ENCODE measurements at places on chromosomes 13 and 19.

GRCh38 chr19:7643031-7643415 lies 6.1 kb downstream of the STXBP2 start:
- DNase-seq: no peak

- no peak for DNase-seq
These were observed 48.1 kb upstream of the PCDH9 start for GRCh38 chr13:67278235-67278634.

GRCh38 chr13:45209229-45209628 lies 8.4 kb upstream of the KCTD4 start:
- DNase-seq: no peak

GRCh38 chr19:51318687-51319648 lies 7.5 kb downstream of the IGLON5 start:
- no peak for DNase-seq

GRCh38 chr13:106507560-106508274 lies 27.7 kb downstream of the EFNB2 start:
- no peak for DNase-seq

DNA sequence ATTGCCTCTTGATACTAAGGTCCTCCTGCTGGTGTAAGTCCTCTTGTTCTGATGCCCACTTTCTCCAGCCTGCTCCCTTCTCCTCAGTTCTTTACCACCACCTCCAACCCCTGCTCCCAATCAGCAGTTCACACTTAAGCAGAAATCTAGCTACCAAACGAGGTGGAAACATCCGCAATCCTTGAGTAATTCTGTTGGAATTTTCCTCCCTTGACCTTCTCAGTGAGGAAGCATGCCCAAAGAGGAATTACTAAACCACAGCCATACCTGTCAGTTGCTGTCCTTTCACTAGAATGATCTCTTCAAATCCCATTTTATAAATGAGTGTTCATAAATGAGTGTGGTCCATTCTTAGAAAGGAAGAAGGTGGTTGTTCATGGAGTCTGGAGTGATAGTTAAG lies 289.9 kb downstream of the DACH1 start:
- DNase-seq: no peak

DNA sequence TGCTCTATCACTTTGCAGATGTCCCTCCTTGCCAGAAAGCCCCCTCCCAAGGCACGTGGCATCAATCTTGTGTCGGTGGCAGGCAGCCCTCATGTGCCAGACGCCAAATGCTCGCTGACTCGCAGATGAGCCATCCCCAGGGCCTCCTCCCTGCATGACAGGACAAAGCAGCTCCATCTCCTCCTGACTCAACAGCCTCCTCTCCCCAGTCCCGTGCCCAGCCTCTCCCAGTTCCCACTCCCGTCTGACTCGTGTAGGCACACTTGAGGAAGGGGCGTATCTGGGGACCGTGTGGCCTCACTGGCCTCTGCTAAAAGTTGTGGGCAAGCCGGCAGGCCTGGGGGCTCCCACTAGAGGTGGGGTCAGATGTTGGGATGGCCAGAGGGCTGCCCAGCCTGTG lies 133.6 kb downstream of the STK24 start:
- DNase-seq: no peak

DNA sequence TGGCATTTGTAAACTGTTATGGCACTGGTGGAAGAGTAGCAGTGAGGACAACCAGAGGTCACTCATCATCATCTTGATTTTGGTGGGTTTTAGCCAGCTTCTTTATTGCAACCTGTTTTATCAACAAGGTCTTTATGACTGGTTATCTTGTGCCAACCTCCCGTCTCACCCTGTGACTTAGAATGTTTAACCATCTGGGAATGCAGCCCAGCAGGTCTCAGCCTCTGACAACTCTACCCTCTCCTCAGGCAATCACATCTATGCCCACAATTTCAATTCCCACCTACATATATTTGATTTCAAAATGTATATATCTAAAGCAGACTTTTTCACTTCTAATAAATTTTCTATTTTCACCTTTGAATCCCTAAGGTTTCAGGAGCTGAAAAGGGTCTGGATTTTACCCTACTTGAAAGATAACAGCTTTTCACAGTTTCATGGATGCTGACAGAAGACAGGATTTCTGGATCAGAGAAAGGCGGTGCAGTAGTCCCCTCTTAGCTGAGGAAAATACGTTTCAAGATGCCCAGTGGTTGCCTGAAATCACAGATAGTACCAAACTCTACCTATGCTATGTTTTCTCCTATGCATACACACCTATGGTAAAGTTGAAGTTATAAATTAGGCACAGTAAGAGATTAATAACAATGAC lies 1171.8 kb downstream of the DIAPH3 start:
- no peak for DNase-seq

DNA sequence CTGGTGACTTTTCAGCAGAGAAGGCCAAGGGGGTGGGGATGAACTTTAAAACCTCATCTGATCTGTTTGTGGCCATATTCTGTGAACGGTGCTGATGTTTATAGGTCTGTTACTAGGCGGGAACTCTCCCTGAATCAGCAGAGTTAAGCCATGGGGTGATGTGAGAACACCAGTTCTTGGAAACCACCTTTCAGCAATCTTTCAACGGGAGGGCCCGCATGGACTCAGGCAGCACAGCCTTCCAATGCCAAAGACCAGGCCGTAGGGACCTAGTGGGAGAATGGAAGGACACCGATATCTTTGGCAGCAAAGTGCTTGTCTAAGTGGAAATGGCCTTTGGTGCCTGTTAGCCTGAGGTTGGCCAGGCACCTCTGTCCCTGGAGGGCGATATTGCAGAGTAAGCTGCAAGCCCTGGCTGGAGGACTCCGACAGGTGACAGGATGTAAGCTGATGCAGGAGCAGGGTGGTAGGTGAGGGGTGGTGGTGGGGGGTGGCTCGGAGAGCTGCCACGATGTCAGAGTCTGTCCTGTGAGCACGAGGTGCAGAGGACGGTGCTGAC lies 57.0 kb downstream of the ERCC5 start:
- DNase-seq: no peak

- DNase-seq: no peak
These were observed 1.3 kb downstream of the RFX2 start for GRCh38 chr19:6108721-6109633.

DNA sequence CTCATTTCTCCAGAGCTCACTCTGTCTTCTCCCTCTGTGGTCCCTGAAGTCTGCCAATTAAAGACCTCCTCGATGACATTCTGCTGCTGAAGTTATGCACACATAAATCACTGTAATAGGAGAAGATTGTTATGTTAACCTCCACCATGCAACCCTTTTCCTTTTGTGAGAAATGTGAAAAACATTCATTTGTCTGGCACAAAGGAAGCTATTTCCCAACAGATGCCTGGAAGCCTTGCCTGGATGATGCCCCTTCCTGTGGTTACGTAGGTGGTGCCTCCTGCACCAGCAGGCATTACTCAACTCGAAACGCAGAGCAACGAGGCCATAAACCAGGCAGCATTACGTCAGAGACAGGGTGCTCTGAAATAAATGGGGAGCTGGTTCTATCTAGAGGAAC lies 327.4 kb upstream of the ZNF507 start:
- no peak for DNase-seq

GRCh38 chr19:1363599-1363998 lies 20.1 kb upstream of the NDUFS7 start:
- DNase-seq: no peak

- no peak for DNase-seq
These were observed 21.1 kb downstream of the LSM14A start for GRCh38 chr19:34193439-34193838.

DNA sequence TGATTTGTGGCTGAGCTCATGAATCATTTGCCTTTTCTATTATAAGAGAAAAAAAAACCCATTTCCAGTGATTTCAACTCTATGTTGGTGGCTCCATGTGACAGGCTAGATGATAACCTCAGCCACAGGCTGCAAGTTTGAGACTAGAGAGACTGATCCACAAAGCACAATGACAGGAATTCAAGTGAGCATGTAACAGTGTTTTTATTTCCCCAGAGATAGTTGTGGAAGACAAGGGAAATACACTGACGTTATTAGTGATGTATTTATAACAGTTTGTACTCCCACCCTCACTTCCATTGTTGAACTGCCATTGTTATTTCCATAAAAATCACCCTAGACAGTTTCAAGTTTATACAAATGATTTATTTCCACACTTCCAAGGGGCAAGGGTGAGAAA lies 27.9 kb upstream of the EDNRB start:
- DNase-seq: no peak

DNA sequence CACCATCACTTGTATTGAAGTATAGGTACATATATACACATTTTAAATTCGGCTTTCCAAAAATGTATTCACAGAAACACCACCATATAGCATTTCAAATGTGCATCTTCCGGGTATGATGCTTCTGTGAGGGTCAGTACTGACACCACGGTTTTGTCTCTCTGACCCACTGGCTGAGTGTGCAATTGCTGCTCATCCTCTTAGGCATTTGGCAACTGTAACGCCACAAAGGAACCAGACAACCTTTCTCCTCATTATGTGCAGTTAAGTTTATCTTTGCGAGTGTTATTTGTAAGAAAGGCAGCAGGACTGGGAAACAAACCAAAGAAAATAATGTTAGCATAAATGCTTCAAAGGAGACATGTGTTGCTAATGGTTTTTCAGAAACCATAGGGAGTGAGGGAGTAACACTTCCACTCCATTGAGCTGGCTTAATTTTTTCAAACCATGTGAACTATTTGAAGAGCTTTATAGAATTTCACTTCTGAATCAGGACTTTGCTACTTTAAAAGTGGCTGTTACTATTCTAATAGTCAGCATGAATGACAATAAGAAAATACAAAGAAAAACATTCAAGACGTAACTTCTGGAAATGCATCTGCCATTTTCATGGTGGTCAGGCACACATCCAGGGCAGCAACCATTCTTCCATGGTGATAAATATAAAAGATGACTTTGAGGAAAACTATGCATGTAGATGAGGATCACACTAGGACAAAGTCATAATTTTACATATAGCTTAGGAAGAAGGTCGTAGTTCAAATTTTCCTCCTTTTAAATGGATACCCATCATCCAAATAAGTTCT lies 423.3 kb downstream of the MZT1 start:
- no peak for DNase-seq

- no peak for DNase-seq
These were observed 28.4 kb upstream of the GPR183 start for GRCh38 chr13:99335603-99336002.

DNA sequence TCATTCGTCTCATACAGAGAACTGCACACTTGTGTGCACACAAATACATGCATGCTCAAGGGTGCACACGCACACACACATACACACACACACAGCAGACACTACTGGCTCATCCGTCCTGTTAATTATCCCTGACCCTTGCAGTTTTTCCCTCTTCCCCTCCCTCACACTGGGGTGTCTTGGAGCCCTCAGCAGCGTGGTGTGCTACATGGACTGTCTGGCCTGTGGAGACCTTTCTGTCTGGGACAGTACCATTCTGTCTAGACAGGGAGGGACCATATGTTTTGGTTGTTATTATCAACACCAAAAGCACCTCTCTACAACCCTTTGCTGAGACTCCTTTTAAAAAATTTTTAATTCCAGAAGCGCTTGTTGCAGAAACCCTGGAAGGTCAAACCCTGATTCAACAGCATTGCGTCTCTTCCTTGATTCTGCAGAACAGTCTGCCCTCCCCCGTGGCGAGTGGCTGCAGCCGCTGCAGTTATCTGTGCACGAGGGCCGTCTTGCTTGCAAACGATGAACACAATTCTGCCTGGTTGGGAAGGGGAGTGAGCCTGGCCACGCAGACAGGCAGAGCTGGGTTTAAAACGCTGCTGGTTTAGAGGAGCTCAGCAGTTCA lies 374.0 kb downstream of the IRS2 start:
- peak; percentile 84 for DNase-seq

DNA sequence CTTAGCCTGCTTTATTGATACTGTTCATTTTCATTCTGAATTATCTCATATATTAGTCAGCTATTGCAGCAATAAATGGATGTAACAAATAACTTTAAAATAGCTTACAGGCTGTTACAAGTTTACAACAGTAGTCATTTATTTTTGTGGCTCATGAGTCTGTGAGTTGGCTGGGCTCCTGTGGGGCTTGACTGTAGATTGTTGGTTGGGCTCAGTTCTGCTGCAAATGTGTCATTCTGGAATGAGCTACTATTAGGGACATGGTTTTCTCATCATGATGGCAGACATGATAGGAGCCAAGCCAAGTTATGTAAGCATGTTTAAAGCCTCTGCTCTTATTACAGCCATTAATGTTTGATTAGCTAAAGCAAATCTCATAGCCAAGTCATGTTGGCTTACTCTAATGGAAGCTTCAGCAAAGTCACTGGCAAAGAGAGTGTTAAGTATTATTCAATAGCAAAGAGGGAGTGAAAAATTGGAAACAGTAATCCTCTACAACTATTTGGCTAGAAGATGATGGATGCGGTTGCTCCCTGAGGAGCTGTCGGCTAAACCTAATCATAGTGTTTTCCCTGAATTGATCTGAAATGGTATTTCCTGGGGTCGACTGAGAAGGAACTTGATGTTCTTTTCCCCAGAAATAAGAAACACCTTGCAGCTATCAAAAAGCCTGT lies 391.3 kb downstream of the TDRD3 start:
- DNase-seq: no peak

DNA sequence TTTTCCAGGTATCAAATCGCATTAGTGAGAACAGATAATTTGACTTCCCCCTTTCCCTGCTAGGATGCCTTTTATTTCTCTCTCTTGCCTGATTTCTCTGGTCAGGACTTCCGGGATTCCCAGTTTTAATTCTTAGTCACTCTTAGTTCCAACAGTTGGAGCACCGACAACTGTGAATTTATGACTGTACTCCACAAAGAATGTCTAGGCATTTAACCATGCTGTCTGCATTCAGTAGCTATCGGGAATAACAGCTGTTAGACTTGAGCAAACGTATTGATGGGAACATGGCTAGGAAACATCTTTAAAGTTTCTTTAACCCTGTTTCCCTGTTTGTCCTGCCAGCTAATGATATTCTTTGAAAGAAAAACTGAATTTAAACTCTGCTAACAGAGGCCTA lies 14.1 kb upstream of the SPACA7 start:
- DNase-seq: no peak

DNA sequence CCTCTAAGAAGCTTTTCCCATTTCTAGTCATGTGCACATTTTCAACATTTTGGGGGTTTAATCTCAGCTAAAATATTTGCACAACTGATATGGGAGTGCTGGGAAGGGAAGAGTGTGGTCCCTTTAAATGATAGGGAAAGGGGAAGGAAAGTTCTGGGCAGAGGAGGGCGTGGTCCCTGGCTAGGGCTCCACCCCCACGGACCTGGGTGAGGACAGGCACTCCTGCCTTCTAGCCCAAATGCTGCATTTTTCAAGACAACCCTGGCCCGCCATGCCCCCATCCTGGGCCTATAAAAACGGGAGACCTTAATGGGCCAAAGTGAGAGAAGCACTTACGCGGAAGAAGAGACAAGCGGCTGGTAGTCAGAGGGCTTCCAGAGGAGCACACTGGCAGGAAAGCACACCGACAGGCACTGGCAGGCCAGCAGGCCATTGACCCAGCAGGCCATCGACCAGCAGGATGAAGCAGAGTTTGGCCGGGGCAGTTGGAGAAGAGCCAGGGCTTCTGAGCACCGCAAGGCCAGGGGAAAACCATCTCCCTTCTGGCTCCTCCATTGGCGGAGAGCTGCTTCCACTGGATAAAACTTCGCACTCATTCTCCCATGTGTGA lies 266.7 kb downstream of the SPRY2 start:
- DNase-seq: no peak

GRCh38 chr13:62193919-62194318 lies 778.3 kb upstream of the PCDH20 start:
- DNase-seq: no peak
